Activated CD8-positive, alpha-beta memory T cell treated with anti-CD3 and anti-CD28 coated beads, Interleukin-2, amount 10 ng/mL, durations not matched to agents 7 days and 5 days (primary cell): ENCODE measurements at places on chromosomes 2 and 18. TPM values are rescaled to one million over a fixed set of nuclear protein-coding genes. Genes with fewer than 3 reads are reported as not detected.
A peak's percentile ranks its signal among the peaks of the same experiment; 100 is the strongest.

The MAP3K19 gene
- not detected for total RNA-seq

The CFAP53 gene
- 0.16 TPM for total RNA-seq

GRCh38 chr2:142190805-142191204 is 60.0 kb upstream of the LRP1B start:
- no peak for DNase-seq

GRCh38 chr2:105426626-105427292 is 27.9 kb upstream of the FHL2 start:
- no peak for DNase-seq

DNA sequence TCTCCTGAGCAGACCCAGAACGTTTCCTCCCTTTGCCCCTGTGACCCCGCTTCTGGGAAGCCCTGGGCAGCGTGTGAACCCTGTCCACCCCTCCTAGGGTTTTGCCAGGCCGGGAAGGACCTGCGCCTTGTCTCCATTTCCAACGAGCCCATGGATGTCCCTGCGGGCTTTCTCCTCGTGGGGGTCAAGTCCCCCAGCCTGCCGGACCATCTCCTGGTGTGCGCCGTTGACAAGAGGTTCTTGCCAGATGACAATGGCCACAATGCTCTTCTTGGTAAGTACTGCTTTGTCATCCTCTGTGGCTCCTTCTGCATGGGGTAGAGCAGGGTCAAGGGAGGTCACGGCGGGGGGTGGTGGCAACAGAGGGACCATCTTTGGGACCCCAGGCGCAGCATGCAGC is 32.5 kb downstream of the GREB1 start:
- DNase-seq: no peak

- DNase-seq: no peak
These were observed 7.9 kb downstream of the PKP4 start for GRCh38 chr2:158464426-158465281.

DNA sequence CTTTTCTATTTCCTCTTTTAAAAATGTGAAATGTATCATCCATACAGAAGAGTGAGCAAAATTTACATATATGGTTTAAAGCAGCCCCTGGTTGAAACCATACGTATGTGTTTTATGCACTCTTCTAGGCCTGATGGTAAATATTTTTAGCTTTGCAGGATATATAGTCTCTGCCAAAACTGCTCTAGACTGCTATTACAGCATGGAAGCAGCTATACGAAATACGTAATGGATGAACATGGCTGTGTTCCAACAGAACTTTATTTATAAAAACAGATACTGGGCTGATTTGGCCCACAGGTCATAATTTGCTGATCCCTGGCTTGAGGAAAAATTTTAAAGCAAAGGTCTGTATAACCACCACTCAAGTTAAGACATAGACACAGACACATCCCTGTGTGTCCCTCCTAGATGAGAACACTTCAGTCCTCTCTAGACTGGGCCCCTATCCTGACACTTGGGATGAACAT is 42.5 kb upstream of the ATP8B1 start:
- no peak for DNase-seq

The ALPI gene
- not detected for total RNA-seq

The LYPD6 gene
- total RNA-seq: not detected

DNA sequence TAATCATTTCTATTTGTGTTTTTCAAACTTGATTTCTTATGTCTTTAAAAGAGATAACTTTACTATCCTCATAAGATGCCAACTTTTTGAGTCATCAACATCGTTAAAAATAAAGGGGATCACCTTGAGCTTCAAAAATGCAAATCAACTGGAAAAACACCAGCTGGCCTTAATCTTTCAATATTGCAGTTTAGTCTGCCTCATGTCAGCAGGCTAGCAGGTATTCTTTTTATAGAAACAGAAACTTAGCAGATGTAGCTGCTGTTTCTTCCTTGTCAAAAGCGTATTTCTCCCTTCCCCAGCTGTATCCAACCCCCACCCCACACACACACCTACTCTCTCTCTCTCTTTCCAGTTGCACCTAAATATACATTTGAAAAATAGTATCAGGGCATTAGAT is 154.1 kb upstream of the ZNF804A start:
- DNase-seq: no peak

DNA sequence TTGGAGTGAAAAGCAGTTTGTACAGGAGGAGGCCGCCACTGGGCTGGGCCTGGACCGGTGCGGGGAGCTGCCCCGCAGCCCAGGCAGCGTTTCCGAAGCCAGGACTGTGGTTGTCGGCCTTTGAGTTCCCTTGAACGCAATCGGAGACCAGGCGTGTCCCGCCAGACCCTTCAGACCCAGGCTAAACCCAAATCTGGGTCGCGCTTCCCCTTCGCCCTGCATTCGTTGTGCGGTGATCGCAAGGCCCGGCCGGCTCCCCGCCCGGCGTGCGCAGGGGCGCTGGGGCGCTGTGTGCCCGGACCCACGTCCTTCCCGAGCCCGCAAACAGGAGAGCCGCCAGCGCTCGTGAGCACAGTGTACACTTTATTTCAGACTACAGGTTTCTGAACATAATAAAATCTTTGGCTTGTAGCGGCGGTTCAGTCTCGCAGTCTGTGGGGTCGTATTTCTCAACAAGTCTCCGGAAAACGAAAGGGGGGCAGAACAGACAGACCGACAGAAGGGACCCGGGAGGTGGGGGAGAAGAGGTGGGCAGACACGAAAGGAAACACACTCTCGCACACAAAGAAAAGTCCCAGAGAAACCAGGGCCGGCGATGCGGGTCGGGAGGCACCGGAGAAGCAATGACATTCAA is 5.5 kb downstream of the EN1 start:
- DNase-seq: no peak

- no peak for DNase-seq
These were observed 69.0 kb upstream of the TTC39C start for GRCh38 chr18:23945416-23946079.

GRCh38 chr2:20524412-20525040 is 77.7 kb downstream of the RHOB start:
- no peak for DNase-seq

The CDH20 gene
- total RNA-seq: not detected

DNA sequence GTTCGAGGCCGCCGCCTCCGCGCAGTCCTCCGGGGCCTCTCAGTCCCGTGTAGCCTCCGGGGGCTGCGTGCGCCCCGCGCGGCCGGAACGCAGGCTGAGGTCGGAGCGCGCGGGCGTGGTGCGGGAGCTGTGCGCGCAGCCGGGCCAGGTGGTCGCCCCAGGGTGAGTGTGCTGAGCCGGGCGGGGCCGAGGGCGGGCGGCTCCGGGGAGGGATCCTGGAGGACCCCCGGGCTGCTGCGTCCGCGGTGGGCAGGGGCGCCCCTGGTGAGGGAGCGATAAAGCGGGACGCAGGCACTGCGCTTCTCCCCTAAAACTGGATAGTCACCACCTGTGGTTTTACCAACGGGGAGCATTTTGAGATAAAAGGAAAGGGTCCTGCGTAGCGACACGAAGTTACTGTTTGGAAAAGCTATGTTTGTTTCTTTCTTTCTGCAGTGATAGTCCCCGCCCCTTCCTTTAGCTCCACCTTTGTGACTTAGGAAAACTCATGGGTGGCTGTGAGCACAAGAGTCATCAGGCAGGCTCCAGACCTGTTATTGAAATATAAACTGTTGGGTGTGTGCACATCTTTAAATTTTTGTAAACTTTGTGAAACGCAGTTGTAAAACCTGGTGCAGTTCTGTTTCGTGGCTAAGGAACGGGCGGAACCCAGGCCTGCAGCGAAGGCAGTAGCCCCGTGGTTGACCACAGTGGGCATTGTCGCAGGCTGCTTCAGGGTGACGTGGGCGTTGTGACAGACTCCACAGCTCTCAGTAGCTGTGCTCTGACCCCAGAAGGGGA is 687 bp downstream of the CTDP1 start:
- peak; percentile 75 for DNase-seq

DNA sequence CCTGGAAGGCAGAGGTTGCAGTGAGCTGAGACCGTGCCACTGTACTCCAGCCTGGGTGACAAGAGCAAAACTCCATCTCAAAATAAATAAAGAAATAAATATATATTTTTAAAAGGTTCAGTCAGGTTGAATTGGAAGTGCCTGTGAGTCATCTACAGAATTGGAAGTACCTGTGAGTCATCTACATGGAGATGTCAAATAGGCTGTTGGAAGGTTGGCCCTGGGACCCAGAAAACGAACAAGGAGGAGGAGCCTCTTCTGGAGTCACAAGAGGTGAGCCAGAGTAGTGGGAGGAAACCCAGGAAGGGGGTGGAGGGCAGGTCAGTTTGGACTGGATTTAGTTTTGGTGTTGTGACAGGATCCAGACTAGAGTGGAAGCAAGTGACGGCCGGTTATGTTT is 15.2 kb upstream of the SCYGR1 start:
- DNase-seq: no peak

- DNase-seq: no peak
These were observed 14.5 kb downstream of the SLC40A1 start for GRCh38 chr2:189566046-189566445.

DNA sequence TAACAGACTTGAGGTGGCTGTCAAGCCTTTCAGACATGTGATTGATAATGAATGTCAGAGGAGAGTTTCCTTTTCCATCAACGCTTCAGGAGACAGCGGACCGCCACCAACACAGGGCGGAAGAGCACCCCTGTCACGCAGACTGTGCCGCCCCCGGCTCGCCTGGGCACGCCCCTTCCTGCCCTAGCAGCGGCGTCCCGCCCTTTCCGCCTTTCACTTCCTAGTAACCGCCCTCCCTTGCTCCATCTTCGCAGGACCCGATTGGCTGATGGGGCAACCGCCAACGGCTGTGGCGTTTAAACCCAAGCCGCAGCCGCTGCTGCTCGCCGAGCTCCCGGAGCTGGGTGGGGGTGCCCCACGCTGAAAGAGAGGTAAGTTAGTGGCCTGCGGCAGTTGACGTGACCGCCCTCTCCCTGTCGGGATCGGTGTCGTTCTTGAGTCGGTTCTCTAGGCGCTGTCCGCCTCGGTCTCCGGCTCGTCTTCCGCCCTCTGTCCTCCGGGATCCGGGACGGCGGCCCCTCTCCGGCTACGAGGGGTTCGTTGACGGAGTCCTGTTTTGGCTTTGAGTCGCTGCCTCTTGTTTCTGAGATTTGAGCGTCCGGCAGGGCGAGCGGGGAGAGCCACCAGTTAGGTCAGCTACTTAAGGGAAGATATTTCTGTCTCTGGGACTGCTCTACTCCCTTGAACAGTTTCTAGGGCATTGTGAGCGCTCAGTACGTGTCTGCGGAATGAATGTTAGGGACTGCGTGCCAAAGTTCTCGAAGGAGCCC is at the start of gene SGO2:
TSS of gene SGO2 (plus strand) at position 326 of the 770 bp plus-strand sequence. CDS start 6,769 bp downstream, outside the sequence.
- peak; percentile 98 for DNase-seq

- DNase-seq: no peak
These were observed 1.9 kb upstream of the WDR75 start for GRCh38 chr2:189439342-189439741.

The CRACDL gene
- 0.35 TPM for total RNA-seq

The PIEZO2 gene
- total RNA-seq: not detected

The ANKRD39 gene
- total RNA-seq: 32.6 TPM

The CRYBA2 gene
- not detected for total RNA-seq

DNA sequence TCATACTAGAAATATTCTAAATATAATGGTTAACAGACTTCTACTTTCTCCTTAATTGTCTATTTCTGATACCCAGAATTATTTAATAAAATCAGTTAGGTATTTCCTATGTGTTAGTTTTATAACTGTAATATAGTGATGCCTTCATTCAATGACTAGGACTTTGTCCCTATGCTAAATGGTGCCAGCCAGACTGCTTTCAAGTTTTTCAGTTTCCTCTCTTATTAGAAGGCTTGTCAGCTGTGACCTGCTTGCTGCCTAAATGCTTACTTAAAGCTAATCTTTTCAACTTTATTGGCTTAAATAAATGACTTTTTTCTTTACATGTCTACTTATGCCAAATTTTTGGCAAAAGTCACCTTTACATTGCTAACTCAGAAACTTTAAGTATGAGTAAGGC is 30.7 kb downstream of the BAZ2B start:
- no peak for DNase-seq

The RAB27B gene
- total RNA-seq: 0.66 TPM

DNA sequence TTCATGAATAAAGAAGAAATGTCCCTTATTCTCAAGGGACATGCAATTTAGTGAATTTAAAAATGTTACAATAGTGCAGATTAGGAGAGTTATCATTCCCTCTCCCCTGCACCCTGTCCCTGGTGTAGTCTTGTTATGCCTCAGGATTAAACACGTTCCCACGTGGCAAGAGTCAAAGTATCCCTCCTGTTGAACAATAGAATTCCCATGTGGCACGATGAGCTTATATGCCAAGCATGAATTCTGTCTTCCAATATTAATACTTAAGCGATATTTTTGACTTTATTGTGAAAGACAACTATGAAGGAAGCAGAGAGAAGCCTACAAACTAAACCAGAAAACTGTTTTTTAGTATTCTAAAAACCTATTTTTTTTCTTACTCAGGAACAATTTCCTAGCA is 36.7 kb upstream of the SPAG16 start:
- DNase-seq: no peak

GRCh38 chr2:121184248-121184862 is 100.6 kb downstream of the TFCP2L1 start:
- no peak for DNase-seq
